Dermis blood vessel endothelial cell (primary cell): ENCODE measurements at places on chromosomes 3 and 15. TPM values are rescaled to one million over a fixed set of nuclear protein-coding genes. Genes with fewer than 3 reads are reported as not detected.

GRCh38 chr3:43674345-43675085 is 16.2 kb upstream of the ABHD5 start:
- DNase-seq: no peak

GRCh38 chr3:73592154-73593144 is 32.3 kb downstream of the PDZRN3 start:
- no peak for DNase-seq

DNA sequence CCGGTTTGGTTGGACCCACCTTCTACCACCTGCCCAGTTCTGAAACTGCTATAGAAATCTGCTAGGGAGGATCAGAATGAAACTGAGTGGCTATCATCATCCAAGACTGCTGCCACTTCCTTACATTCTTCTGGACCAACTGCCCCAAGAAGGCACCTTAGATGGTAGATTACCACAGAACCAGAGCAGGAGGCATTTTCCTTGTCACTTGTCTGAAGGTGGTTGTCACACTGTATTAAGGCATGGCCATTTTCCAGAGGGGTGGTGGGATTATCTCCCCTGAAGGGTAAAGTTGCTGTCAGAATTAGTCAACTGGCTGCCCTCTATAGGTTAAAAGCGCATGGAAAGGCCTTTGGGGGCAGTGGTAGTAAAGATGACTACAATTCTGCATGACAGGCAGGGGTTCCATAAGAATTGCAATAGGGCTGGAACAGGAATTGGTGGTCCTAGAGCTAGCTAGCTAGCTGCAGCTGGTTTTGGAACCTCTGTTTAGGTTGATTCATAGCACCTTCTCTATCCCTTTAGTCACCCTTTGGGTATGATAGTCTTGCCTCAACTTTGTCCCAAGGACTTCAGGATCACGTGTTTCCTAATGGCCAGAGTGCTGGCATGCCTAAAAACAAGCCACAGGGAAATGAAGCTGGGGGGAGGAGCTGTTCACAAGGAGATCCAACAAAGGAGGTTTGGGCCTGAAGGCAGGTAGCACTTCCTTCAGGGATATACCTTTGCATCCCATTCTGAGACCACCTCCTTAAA is 4.8 kb upstream of the CSPG5 start:
- DNase-seq: no peak

- DNase-seq: no peak
Measured at GRCh38 chr3:117606866-117607265, 897.3 kb downstream of the TUSC7 start.

GRCh38 chr15:25408929-25409328 is 29.9 kb downstream of the UBE3A start:
- DNase-seq: no peak

- no peak for DNase-seq
Measured at GRCh38 chr3:18082551-18083272, 340.3 kb upstream of the TBC1D5 start.

- no peak for DNase-seq
Measured at GRCh38 chr3:16898595-16899395, 14.0 kb downstream of the PLCL2 start.

DNA sequence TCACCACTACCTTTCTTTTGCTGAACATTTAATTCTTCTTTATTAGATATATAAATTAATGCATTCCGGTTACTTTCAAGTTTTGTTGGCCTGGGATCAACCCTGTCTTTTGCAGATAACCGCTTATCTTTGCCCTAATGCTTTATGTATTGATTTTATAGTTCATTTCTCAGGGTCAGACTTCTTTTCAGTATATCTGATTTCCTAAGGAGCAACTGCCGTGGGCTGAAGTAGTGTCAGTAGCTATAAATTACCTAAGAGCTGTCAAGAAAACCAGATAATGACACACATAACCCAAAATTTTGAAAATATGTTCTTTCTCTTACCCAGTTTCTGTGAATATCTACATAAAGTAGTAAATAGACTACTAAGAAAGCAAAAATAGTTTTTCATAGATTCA is 38.0 kb downstream of the COL6A5 start:
- no peak for DNase-seq

DNA sequence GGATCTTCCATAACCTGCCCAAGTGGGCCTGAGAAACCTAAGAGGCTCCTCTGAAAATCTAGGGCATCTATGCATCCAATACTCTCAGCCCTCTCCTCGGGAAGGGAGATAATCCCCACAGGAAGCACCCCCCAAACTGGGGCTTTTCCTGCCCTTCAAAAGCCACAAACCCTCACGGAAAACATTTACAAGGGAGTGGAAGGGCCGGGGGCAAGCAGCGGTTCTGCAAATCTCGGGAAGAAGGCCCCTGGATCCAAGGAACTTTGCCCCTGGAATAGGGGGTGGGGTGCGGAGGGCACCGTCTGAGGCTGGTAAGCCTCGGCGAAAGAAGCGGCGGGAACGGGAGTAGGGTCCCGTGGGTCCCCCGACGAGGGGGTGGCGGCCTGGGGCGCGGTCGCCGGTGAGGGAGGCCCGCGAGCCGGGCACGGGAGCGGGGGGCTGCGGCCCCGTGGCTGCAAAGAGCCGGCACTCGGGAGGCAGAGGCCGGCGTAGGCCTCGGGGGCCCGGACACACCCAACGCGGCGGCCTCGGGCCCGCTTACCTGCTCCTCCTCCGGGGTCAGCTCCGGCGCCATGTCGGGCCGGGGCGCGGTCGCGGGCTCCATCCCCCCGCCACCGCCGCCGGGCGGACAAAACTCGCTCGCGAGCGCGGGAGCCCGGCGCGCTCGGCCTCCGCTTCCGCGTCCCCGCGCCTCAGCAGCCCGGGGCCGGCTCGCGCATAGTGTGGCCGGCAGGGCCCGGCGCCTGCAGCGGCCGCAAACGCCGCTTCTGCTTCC is 755 bp downstream of the PTPN9 start:
- peak; percentile 37 for DNase-seq

DNA sequence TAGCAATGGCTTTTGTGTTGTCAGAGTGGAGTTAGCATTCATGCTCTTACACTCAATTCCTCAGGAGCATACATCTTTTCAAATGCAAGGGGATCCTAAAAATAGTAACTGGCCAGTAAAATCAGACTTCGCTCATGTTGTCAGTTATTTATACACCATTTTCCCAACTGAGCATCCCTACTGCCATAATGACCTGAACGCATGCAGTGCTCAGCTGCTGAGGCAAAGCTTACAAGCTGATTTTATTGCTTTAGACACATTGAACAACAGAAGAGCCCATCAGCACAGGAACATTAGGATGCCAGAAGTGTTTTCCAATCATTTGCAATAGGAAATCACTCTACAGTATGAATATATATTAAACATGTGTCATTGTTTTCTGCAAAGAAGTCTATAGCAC is 689.7 kb upstream of the BCHE start:
- no peak for DNase-seq

DNA sequence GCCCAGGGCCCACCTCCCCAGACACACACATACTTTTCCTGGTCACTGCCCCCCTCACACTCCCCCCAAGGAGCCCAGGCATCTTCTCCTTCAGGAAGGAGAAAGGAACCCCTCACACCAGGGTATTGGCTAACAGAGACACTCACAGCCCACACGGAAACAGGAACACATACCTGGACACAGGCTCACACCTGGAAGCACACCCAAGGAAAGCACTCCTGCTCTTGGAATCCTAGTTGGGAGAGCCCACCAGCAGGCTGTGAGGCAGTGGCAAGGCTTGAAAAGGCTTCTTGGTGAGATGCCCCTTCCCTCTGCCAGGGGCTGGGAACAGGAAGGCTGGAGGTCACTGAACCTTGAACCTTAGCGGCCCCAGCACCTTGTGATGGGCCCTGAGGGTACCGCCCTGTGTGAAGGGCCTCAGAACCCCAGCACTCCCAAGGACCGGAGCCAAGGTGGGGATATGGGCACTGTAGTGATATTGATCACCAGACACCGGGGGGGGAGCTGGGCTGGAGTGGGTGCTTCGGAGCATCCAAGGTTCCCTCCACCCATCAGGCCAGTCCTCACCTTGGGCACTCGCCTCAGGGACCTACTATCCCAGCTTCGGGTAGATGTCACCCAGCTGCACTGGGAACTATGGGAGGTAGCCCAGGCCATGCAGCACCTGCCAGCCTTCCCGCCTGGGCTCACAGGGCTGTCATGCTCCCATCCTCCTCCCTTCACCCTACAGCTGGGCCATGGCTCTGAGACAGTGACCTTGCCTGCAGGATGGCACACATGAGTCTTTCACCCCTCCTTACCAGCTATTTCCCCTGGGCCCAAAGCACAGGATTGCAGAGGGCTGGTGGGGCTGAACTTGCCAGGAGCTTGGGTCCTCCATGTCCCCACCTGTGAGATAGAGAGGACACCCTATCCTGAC is 16.4 kb downstream of the MYL3 start:
- no peak for DNase-seq

GRCh38 chr15:67094001-67094826 is 28.8 kb downstream of the SMAD3 start:
- DNase-seq: no peak

GRCh38 chr3:53774414-53774813 is 71.8 kb downstream of the CHDH start:
- no peak for DNase-seq

DNA sequence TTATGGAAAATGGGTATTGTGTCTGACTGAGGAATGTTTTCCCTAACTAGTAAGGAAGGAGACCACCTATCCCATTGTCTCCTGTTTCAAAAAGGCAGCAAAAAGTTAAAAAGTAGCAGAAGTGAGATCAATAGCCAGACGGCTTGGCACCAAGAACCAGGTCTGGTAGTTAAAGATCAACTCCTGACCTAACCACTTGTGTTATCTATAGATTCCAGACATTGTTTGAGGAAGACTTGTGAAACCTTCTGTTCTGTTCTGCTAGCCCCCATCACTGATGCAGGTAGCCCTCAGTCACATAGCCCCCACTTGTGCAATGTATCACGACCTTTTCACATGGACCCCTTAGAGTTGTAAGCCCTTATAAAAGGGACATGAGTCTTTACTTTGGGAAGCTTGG is 46.3 kb upstream of the C2CD4B start:
- no peak for DNase-seq

- no peak for DNase-seq
Measured at GRCh38 chr3:159548675-159549335, 439.8 kb upstream of the IL12A start.

DNA sequence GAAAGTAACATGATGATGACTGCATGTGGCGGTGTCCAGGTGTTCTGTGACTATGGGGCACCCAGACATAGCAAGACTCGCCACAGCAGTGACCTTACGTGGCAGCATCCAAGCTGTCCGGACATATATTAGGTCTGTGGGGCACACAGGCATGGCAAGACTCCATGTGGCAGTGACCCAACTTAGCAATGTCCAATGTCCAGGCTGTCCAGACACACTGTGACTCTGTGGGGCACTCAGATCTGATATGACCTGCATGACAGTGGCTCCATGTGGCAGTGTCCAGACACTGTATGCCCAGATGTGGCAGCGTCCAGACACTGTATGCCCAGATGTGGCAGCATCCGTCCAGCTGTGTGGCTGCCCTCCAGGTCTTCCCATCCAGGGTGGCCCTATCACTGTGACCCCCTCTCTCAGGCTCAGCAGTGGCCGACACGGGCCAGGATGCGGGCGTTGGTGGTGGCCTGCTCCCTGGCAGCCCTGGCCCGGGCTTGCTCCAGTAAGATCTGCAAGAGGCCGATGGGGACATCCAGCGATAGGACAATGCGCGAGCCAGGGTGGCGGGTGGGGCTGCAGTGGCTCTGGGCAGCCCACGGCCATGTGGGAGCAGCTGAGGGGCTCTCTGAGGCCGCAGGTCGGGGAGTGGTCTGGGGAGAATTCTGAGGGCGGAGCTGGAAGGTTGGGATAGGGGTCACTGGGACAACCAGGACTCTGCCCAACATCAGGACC is 1.1 kb downstream of the UCN2 start:
- no peak for DNase-seq

DNA sequence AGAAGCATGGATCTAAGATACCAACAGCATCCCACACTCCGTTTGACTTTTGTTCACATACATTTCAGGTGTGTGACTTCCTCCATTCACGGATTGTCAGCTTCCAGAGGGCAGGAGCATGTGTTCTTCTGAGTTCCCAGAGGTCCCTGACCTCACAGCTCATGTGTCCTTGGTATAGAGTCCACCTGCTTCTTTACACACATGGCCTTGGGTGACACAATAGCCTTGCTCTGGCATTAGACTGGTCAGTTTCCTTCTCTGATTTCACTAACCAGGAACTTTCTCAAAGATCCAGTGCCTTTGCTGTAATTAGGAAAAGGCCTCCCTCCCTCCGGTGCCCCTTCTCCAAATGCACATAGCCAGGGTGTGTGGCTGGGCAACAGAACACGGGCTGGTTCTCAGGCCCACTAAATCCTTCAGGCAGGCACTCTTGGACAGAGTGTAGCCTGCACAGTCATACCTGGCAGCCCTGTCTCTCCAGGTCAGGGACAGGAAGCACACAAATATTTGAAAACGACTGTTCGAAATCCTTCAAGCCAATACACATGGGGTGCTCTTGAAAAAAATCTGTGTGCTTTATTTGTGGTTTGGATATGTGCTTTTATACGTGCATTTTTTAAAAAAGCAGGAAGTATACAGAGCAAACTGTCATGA is 81.1 kb downstream of the TRIM42 start:
- DNase-seq: no peak

- peak; percentile 58 for DNase-seq
Measured at GRCh38 chr3:180680097-180680430, 775 bp upstream of the CCDC39 start.

GRCh38 chr15:22735781-22736180 is 50.7 kb upstream of the NIPA1 start:
- no peak for DNase-seq

DNA sequence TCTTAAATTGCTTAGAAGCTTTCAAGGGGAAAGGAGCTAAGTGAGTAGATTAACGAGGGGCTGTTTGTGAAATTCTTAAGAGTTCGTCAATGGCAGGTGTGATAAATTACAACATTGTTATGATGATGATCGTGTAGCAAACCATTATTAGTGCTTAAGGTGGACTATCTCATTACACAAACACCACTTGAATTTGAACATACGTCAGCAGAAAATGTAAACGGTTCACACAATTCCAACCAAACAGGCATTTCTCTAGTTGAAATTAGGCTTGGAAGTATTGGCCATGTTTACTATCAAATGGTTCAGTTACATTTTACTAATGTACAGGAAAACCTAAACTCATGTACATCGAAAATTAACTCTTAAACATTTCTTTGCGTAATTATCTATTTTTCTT is 102.8 kb downstream of the PYDC2 start:
- no peak for DNase-seq

The GPX1 gene
- 434 and 439 TPM in 2 replicates for total RNA-seq

The GOLGA6D gene
- not detected in 2 replicates for total RNA-seq

The DIPK2A gene
- total RNA-seq: 14.1 and 41.5 TPM in 2 replicates

The DIS3L gene
- total RNA-seq: 36.1 and 37.0 TPM in 2 replicates

The ISLR gene
- 0.17 and 0.79 TPM in 2 replicates for total RNA-seq

The GOLGA6B gene
- total RNA-seq: not detected in 2 replicates

The KATNBL1 gene
- total RNA-seq: 43.5 and 54.8 TPM in 2 replicates

The NANOGP8 gene
- total RNA-seq: not detected in 2 replicates

The ZNF662 gene
- 1.5 and 2.4 TPM in 2 replicates for total RNA-seq

The CYFIP1 gene
- 53.9 and 178 TPM in 2 replicates for total RNA-seq

The TEX55 gene
- not detected in 2 replicates for total RNA-seq

The PCSK6 gene
- total RNA-seq: 24.0 and 24.8 TPM in 2 replicates

The ARHGAP11A gene
- 8.0 and 34.6 TPM in 2 replicates for total RNA-seq

The CTXN2 gene
- not detected in 2 replicates for total RNA-seq
